ENCODE measurements at places on chromosomes 3 and 15.
A peak's percentile ranks its signal among the peaks of the same experiment; 100 is the strongest.

- DNase-seq = no peak
Observed at GRCh38 chr15:66721020-66721419, 19.0 kb downstream of the SMAD6 start.

GRCh38 chr3:133300102-133300501, 99.8 kb upstream of the BFSP2 start:
- DNase-seq = no peak

DNA sequence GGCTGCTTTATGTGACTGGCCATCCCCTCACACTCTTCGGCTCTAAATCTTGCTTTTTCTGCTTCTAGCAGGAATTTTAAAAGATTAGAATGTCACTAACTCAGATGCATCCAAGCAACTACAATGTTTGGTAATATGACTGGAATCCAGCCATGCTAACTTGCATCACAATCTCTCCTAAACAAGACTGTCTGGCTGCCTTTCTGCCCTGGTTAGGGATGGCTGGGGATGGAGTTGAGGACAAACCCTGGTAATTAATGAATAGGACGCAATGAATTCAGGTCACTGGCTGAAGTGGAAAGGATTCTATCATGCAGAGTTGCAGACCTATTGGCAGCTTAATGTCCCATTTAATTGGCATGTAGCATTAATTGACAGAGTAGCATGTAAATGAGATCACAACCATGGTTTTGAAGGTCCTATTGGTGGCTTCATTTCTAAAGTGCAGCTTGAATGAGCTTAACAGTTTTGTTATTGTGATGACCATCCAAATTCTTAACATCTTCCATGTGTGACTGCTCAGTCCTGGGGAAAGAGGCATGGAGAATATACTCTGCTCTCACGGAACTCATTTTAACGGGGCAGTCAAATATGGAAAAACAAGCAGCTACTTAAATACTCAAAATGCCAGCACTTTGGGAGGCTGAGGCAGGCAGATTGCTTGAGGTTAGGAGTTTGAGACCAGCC, 21.7 kb downstream of the NMNAT3 start:
- no peak for DNase-seq

- DNase-seq = no peak
Observed at GRCh38 chr15:57124036-57124435, 205.6 kb downstream of the TCF12 start.

- no peak for DNase-seq
Observed at GRCh38 chr3:4829031-4829394, 150.2 kb upstream of the BHLHE40 start.

DNA sequence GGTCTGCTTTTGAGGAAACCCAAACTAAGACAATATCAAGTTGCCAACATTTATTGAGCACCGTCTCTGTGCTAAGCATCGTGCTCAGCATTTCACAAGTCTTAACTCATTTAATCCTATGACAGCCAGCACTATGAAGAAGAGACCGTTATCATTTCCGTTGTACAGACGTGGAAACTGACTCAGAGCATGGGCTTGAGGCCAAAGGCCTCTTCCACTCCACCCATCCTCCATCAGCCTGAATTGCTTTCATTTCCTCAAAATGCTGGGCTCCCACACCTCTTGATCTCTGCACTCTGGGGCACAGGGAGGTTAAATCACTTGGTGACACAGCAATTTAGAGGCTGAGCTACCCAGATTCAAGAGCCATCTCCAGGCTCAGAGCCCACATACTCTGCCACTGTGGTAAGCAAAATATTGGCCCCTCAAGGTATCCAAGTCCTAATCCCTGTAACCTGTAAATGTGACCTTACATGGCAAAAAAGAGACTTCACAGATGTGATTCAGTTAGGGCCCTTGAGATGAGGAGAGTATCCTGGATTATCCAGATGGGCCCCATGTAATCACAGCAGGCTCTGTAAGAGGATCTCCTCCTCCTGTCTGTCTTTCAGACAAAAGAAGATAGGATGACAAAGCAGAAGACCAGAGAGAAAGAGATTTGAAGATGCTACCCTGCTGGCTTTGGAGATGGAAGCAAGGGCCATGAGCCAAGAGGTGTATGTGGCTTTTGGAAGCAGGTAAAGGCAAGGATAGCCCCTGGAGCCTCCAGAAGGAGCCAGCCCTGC, 24.3 kb upstream of the FLNB start:
- no peak for DNase-seq

GRCh38 chr15:100350434-100351226, 8.9 kb upstream of the ADAMTS17 start:
- DNase-seq = peak; percentile 85

DNA sequence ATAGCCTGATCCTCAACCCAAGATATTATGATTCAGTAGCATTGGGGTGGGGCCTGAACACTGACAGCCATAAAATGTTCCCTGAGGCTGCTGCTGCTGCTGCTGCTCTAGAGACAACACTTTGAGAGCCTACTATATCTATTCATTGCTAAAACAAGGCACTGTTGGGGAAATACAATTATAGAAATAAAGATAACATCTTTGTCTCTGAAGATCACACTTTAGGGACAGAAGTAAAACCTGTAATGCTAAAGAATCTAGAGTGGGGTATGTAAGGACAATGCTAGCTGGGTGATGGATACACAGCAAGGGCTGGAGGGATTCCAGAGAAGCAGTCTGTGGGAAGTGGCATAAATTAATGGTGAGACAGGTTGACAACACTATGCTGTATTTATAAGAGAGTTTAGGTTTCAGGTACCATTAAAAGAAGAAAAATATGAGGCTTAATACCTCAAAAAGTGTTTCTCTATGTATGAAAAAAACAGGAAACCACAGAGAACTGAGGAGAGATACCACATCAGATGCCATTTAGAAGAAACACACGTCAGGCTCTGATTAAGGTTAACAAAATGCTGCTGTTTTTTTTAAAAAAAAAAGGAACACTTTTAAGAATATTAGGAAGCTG, 115.9 kb downstream of the CBLB start:
- no peak for DNase-seq

DNA sequence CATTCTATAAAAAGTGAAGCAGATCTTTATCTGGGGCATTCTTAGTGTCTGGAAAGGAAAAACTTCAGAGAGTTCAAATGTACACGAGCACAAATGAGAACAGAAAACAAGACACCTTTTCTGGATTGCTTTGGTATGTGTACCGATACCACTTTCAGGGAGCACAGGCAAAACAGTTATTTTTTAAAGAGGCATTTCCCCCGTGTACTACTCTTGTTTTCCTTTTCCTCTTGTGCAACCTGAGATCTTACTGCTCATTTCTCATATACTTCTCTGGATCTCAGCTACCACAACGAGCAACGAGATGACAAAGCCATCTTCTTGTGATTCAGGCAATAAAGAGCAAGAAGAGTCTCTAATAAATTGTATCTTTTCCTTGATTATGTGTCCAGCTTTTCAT, 463.6 kb downstream of the SHQ1 start:
- no peak for DNase-seq

DNA sequence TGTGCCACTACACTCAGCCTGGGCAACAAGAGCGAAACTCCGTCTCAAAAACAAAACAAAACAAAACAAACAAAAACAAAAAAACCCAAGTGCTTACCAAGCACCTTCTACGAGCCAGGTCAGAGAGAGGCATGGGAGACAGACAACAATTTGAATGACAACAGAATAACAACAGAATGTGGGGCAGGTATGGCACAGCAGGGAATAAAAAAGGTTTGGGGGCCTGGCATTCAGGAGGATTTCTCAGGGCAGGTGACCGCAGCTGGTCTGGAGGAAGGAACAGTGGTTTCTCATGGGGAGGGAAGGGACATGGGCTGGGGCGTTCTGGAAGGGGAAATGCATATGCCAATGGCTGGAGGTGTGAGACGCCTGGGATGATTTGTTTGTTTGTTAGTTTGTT, 22.5 kb upstream of the PARL start:
- DNase-seq = no peak

DNA sequence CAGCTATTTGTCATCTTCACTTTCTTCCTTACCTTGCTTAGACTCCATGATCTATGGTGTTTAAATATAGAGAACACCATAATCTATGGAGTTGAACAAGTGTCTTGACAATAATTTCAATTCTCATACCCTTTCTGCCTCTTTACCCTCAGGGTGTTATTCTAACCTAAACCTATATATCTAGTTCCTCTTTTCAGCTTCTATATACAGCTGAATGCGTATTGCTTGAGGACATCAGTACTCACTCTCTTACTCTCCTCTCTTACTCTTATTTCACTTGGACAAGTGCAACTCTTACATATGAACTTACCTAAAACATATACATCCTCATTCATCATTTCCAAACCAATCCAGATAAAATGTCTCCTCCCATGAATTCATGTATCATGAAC, 187.1 kb downstream of the RAP2B start:
- no peak for DNase-seq

- no peak for DNase-seq
Observed at GRCh38 chr3:153160451-153161137, 1.4 kb upstream of the RAP2B start.

GRCh38 chr3:170257145-170257544, 34.9 kb downstream of the PRKCI start:
- no peak for DNase-seq

- no peak for DNase-seq
Observed at GRCh38 chr3:16439163-16439847, 74.2 kb downstream of the RFTN1 start.

- no peak for DNase-seq
Observed at GRCh38 chr15:73286311-73286710, 82.4 kb downstream of the HCN4 start.

- DNase-seq = no peak
Observed at GRCh38 chr3:11535243-11535960, 108.3 kb downstream of the VGLL4 start.

GRCh38 chr3:51896607-51897305, 6.4 kb downstream of the IQCF1 start:
- DNase-seq = no peak

- no peak for DNase-seq
Observed at GRCh38 chr3:149781211-149781610, 11.1 kb downstream of the ANKUB1 start.

DNA sequence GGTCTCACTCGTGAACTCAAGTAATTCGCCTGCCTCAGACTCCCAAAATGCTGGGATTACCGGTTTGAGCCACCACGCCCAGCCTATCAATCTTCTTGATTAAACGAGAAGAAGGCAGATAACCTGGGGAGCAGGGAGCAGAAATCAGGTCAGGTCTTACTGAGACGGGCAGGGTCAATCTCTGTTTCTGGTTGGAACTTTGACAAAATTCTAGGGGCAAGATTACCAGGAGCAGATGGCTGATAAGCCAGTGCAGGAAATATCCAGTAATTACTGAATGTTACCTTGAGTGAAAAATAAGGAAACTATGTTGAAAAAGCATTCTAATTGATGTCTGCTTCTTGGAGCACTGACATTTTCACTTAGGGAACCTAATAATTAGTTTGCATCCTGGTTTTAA, 24.4 kb upstream of the GOLM2 start:
- DNase-seq = no peak

DNA sequence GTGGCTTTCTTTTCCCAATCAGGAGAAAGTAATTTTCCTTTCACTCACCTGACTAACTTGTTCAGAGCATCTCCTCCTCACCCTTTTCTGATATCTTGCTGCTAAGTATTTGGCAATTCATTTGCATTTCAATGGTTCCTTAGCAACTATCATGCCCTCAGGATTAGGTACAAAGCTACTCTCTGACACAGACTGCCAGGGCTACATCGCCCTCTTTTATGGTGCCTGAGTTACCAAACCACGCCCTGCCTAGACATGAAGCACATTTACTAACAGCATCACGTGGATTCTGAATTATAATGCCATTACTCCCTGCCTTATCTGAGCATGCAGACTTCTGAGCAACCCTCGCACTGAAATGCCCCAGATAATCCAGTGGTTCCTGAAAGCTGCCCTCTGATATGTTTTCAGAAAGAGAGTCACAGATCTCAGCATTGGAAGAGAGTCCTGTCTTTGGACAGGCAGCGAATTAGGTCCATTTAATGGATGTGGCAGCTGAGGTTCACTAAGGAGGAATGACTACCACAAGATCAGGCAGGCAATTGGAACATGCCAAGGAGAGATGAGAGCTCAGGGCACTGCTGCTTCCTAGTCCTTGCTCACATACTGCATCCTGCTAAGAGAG, 14.5 kb downstream of the EPHB1 start:
- DNase-seq = no peak

- no peak for DNase-seq
Observed at GRCh38 chr3:158663246-158663645, 9.2 kb downstream of the LXN start.

GRCh38 chr3:117322866-117323265, 613.3 kb downstream of the TUSC7 start:
- no peak for DNase-seq

DNA sequence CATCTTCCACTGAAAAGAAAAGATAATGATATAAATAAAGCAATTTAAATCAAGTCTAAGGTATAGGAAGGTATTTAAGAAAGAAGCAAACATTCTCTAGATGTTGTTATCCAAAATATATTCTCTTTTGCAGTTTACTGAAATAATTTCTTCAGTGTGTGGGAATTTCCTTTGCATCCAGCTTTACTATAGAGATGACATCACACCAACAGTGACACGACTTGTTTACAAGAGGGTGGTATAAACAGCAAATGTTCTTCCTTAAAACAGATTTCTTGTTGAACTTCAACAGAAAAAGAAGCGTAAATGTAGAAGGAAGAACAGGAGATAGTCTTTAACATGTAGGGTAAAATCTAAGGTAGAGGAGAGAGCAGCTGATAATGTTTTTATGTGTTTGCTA, 202.5 kb downstream of the ROBO2 start:
- no peak for DNase-seq

DNA sequence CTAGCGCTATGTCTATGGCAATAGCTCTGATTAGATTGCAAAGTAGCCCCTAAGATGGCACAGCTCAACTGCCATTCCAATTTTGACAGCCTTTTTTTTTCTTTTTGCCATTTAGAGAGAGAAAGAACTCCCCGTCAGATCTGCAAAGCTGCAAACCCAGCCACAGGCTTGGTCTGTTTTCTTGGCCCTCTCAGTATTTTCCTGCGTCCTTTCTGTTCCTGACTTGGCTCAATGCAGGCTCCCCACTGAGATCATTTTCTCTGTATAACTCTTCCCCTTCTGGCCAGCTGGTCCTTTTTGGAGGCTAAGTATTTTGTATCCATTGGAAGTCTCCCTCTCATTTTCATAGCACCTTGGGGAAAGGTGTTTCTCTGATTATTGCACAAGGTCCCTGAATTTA, 386.7 kb downstream of the UNC13C start:
- DNase-seq = no peak

- DNase-seq = no peak
Observed at GRCh38 chr3:17795711-17796110, 53.3 kb upstream of the TBC1D5 start.

- DNase-seq = no peak
Observed at GRCh38 chr15:69628256-69629093, 175.9 kb downstream of the RPLP1 start.

GRCh38 chr3:149535333-149535685, 60.8 kb downstream of the TM4SF4 start:
- DNase-seq = no peak

GRCh38 chr15:28994831-28995596, 109.2 kb downstream of the APBA2 start:
- no peak for DNase-seq

DNA sequence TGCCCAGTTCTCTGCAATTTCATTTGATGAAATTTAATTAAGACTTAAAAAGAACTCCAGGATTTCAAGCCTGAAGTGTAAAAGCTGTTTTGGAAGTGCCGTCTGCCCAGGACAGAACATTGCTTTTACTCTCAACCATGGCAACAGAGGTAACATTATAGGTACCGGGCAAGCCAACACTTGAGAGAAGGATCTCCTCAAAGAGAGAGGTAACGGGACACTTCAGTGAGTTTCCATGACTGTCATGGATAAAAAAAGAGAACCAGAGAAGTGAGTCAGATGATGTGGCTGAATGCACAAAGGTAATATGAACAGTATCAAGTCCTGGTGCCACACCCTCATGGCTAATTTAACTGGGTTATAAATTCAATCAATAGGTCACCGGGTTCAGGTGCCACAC, 130.2 kb upstream of the LMOD3 start:
- no peak for DNase-seq
